Activated CD8-positive, alpha-beta memory T cell treated with anti-CD3 and anti-CD28 coated beads for 1 hour (primary cell): ENCODE measurements at places on chromosomes 5 and 9.

DNA sequence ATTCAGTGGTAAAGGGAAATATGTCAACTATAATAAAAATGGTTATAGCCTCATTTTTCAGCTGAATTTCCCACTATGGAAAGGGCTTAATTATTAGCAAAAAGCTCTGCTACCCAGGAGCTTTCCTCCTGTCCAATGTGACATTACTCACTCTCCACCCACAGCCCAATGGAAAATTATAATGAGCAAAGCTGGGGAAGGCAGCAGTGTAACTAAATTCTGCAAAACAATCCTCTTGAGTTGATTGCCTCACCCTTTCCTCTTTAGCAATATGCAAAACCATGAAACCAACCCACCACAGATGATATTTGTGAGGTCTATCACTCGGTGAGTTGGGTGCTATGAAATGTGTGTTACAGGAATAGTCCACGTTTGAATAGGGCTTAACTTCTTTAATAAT, 14.0 kb upstream of the PLPPR1 start:
- DNase-seq, result no peak

- DNase-seq, result no peak
These were observed 25.1 kb upstream of the GCNT1 start for GRCh38 chr9:76433836-76434235.

- no peak for DNase-seq
These were observed 94.3 kb downstream of the TSSK1B start for GRCh38 chr5:113340537-113340936.

- no peak for DNase-seq
These were observed 383.3 kb upstream of the ZNF462 start for GRCh38 chr9:106479679-106480078.

DNA sequence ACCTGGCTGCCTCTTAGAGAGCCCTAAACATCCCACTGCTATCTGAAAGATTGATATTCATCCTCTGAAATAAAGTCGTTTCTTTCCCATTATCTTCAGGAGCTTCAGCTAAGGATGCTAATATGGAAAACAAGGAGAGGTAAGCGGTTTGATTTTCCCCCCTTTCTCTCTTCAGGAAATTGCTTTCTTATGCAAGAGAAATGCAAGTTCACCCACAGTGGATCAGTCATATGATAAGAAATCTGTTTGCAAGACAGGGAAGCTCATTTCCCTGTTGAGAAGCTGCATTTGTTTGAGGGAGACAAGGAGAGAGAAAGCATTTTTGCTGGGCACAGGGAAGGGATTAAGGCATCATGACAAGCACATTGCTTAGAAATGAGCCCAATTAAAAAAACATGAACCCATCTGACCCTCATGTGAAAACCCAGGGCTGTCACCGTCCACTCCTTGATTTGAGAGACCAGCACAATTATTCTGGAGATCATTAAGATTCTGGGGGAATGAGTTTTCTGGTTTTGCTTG, 53.7 kb upstream of the BOD1 start:
- no peak for DNase-seq

- peak; percentile 93 for DNase-seq
These were observed at the start of gene CDC25C for GRCh38 chr5:138331449-138332368. Gene CDC25C, minus strand, starts transcription at chr5:138331804. Its CDS starts 624 bp downstream, at chr5:138331180.

DNA sequence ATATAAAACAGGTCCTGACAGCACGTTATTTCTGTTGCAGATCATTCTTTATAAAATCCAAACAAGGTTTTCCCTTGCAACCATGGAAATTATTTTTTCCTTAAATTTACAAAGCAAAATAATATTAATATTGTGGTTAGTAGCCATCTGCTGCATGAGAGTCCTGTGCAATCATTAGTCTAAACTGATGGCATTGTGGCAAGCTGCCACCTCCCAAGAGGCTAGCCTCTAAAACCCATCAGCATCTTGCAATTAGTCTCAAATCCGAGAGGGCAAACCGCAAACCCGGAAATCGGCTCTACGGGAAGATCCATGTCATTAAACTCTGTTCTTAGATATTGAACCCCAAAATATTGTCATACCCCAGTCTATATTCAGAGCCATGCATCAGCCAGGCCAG, 11.3 kb upstream of the CDH6 start:
- no peak for DNase-seq

GRCh38 chr9:6525326-6526045, 112.5 kb downstream of the UHRF2 start:
- DNase-seq, result no peak

DNA sequence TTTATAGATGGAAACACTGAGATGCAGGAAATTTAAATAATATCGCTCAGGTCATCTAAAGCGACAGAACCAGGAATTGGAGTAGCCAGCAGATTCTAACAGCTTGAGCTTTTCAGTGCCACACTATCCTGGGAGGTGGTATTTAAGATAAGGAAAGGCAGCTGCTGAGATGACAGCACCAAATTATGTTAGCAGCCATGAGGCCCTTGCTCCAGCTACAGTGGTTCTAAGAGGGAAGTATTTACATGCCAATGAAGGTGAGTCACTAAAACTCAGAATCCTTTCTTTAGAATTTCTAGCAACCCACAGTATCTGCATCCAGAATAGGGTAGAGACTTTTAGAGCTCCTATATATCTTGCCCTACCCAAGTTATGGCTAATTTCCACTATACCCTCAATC, 127.0 kb upstream of the VLDLR start:
- no peak for DNase-seq

DNA sequence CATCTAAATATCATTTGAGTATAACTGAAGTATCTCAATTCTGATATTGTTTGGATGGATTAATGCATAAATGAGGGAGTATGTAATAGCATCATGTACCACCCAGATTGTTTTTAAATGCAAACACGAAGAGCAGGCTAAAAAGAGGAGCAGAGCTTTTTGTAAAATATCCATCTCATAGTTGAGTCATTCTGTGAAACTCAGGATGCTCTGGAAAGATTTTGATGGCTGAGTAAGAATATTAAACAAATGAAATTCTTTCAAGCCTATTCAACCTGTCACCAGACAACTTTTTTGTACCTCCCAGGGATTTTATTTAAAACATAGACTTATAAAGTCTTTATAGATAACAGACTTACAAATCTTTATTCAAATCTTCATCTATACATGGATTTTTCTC, 625.9 kb downstream of the TLE4 start:
- DNase-seq, result no peak
